ENCODE measurements at places on chromosomes 12 and 14.

DNA sequence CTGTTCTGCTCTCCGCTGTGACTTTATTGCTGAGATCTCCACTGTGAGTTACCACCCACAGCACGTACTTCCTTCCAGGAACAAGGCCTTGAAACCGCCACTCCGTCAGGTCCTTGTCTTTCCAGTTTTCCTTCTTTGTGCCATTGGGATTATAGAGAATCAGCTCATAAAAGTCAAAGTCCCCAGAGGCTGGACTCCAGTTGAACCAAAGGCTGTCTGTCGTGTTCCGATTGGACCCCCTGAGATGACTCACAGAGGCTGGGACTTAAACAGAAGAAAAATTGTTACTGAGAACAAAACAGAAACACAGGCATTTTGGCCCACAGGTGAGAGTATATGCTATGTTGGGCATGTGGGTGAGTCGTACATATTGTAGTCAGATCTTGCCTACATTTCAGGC lies 76.6 kb downstream of the PTPRB start:
- DNase-seq, result no peak

- DNase-seq, result no peak
Measured at GRCh38 chr12:112761366-112761986, 30.1 kb upstream of the RPH3A start.

DNA sequence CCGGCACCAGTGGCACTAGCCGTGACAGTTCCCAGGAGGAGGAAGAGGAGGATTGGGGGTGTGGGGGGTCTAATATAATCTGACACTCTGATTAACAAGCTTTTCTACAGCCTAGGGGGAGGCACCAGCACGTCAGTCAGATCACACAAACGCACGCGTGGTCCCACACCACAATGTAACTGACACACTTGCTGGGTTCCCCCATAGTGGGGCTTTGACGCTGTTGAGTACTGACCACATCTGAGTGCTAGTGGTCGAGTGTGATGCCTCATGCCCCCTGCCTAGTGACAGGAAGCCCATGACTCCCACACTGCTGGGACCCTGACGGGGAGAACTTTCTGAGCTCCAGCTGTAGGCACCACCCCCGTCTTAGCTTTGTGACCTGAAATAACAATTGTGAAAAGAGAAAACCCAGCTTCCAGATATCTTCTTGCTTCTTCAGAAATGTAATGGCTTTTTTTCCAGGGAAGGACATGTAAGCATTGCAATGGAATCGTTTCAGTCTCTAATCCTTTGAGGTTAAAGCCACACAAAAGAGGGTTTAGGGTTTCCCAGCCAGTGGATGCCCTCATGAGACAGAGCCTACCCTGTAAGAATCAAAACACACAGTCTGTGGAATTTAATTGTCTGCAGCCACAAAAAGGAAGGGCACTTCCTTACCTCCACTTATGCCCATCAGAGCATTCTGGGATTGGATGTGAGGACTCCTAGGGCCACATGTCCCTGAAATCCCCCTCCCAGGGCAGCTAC lies 183.9 kb downstream of the PIWIL1 start:
- no peak for DNase-seq

- no peak for DNase-seq
Measured at GRCh38 chr12:79327465-79327864, 363.3 kb downstream of the PAWR start.

- DNase-seq, result no peak
Measured at GRCh38 chr12:30500532-30500931, 195.1 kb downstream of the IPO8 start.

DNA sequence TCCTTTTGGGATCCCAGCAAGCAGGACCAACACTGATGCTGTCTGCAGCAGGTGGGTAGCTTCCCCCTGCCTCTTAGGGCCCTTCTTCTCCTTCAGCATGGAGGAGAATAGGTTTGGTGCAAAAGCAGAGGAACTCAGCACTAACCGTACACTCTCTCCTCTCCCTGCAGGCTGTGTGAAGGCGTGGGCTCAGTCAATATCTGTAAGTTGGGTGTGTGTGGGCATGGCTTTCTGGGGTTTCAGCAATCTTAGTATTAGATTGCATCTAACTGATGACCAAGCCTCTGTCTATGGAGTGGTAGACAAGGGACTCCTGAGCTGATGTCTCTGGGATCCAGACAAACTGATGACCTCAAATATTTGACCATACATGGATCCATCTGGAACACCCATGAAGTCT lies 14.3 kb downstream of the KRT85 start:
- DNase-seq, result no peak

DNA sequence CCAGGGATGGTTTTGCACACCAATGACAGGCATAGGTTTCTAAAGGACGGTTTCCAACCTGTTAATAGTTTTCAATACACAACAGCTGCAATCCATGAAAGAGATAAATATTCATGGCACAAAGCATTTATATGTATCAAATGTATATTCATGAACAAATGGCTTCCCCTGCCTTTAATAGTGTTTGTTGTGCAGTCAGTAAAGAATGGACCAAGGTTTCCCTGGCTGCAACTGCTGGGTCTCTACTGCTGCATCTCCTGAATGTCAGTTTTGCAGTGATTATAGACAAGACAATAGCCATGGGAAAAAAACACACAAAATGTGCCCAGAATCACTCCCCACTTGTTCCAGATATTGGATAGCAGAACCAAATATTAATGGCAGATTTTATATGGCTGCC lies 284.1 kb downstream of the BTG1 start:
- no peak for DNase-seq

DNA sequence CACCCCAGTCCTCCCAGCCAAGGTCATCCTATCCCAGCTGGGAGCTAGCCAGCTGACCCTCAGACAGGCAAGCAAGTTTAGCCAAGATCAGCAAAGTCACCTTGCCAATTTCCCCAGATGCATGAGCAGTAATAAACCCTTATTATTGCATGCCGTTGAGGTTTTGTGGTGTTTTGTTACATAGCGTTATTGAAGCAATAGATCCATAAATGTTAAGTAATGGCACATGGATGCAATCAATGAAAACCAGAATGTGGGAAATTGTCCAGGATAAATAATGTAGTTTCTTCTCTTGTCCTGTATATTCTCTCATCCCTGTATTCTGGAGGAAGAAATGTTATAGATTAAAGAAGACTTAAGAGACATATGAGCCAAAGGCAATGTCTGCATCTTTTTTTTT lies 18.0 kb upstream of the TMEM260 start:
- DNase-seq, result no peak

- no peak for DNase-seq
Measured at GRCh38 chr14:100904307-100905087, 975 bp upstream of the RTL1 start.

DNA sequence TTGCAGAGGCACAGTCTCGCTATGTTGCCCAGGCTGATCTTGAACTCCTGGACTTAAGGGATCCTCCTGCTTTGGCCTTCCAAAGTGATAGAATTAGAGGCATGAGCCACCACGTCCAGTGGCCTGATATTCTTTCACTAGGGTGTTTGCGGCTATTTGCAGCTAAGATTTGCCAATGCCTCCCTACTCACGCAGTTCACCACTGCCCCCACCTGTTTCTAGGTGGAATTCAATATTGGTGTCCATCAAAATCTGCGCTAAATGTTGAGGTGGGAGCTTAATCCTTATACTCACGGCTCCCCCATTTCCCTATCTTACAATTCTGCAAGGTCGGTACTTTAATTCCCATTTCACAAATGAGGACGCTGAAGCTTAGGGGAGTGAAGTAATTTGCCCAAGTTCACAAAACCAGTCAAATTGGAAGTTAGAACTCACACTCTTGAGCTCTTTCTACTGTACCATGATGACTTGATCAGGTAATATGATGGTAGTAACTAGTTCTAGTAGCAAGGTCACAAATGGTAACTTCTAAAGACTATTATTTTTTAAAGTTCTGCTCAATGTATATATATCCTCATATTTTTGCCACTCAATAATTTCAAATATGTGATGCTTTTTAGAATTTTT lies 22.1 kb upstream of the LRRC9 start:
- DNase-seq, result no peak

DNA sequence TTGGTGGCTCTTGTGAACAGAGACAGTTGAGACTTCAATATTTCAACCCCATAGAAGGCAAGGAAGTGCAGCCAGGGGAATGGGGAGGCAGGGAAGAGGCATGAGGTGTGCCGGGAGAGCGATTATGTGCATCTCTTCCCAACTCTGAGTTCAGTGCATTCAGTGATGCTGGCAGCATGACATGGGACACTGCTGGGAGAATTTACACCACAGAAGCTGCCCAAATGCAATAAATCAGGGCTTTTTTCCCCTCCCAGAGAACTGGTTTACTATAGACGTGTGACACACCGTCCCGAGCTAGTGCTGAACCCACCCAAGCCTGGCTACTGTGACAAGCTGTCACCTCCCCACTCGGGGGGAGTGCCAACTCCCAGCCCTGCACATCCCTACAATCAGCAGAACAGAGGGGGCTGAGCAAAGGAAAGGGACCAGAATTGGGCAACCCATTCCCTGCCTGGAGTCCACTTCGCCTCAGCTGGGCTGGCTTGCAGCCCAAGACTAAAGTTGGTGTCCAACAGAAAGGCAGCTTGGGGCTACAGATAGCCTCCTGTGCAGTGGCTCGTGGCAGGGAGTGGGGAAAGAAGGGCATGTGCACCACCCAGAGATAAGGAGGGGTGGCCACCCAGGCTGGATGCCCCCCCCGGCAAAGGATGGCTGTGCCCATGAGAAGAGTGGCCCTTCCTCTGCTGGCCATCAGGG lies 16.7 kb downstream of the AHSA1 start:
- no peak for DNase-seq

- DNase-seq, result no peak
Measured at GRCh38 chr14:32078023-32078857, 1.1 kb downstream of the ARHGAP5 start.

DNA sequence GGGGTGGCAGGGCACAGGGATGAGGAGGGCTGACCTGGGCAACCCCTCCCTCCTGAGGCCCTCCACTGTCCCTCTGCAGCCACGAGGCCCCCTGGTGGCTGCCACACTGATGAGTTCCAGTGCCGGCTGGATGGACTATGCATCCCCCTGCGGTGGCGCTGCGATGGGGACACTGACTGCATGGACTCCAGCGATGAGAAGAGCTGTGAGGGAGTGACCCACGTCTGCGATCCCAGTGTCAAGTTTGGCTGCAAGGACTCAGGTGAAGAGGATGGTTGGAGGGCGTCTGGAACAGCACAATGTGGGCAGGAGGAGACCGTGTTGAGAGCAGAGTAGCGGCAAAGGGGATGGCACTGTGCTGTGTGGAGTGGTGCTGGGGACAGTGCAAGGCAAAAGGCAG lies 25.7 kb upstream of the LRP1-AS start:
- no peak for DNase-seq

DNA sequence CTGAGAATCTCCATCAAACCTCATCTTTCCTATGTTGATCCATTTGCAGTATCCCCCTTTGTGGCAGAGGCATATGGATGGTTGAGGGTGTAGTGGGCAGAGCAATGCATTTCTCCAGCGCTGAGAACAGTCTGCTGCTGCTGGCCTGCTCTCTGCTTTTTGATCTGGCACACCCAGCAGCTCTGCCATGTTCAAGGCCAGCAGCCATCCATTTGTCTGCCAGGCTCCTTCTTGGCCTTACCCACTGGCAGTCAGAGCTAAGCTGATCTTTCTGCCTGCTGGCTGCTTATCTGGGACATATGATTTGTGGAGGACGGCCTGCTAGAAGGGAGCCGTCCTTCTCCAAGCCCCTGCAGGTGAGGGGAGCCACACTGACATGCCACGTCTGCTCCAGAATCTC lies 17.0 kb downstream of the NPC2 start:
- DNase-seq, result no peak

DNA sequence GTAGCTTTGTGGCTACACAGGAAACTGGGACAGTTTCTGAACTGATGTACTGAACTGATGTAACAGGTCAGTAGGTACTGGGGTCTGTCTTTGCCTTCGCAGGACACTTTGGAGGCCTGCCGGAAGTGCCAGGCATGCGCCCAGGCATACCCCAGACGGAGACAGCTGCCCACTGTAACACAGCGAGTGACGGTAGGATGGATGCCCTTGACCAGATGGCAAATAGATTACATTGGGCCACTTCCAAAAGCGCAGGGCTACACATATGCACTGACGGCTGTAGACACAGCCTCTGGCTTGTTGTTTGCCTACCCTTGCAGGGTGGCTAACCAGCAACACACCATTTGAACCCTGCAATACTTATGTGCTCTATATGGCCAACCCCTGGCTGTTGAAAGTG lies 94.1 kb upstream of the TMPO start:
- no peak for DNase-seq

DNA sequence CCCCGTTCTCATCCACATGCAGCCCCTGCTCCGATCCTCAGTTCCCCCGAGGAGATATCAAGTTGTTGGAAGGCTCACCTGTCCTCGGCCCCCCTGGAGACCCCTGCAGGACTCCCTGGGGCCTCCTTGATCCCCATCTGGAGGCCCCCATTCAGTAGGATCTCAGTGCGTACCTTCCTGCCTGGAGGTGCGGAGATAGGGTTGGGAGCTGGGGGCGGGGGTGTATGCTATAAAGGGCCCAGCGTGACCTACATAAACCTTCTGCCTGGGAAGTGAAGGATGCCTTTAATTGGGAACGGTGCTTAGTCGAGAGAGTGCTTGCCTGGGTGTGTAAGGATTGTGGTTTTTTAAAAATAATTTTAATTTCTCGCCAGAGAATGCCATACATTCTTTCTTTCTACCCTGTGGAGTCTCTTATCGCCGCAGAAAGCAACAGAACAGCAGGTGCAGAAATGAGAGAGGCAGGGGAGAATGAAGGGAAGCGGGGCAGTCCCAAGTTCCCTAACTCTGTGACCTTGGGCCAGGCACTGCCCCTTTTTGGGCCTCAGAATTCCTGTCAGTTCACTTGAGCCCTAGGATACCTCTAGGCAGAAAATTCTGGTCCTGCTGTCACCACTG lies 153.7 kb downstream of the TSPAN9 start:
- DNase-seq, result no peak

- no peak for DNase-seq
Measured at GRCh38 chr12:101927999-101928398, 50.6 kb downstream of the DRAM1 start.

Data from T-helper 17 cell (primary cell).